ENCODE measurements at places on chromosomes 7 and 10.

- no peak for DNase-seq
Measured at GRCh38 chr10:89384474-89385340, 6.9 kb downstream of the IFIT1B start.

DNA sequence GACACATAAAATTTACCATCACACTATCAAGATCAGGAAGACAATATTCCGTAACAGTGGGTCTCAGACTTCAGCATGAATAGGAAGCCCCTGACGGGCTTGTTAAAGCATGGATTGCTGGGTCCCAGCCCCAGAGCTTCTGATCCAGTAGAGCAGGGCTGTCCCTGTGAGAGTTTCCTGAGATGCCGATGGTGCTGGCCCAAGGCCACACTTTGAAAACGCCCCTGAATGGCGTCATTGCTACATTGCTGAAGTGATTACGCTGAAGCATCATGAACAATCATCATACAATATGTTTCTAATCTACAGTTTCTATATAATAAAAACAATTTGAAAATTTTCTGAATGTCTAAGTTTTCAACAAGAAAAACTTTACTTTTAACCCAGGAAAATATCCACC, 38.0 kb upstream of the TMEM72 start:
- DNase-seq: no peak

DNA sequence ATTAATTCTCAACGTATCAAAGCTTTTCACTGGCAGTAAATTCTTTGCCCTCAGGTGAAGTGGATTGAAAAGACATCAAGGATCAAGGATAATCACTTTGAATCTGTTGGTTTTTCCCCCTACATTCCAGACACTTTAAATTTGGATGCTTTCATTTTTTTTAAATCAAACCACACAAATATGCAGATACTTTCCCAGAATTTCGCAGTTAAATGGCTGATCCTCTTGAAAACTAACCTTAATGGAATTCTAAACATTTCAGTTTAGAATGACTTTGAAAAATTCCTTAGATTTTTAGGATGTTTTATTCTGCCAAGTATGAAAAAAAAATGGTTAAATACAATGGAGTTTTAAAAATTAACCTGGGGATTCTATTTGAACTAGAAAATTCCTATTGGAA, 325.9 kb downstream of the GFRA1 start:
- no peak for DNase-seq

DNA sequence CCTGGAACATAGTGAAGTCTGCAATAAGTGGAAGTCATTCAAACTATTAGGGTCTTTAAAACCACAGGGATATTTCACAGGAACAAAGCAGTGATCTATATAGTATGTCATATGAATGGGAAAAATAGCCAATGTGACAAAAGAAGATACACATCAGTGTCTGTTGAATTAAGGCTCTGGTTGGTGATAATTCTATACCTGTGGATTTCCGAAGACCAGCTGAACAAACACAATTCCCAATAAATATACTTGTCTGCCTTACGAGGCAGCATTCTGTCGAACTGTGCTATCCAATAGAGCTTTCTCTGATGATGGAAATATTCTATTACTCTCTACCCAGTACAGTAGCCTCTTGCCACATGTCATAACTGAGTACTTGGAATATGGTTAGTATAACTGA, 55.9 kb upstream of the CAV2 start:
- DNase-seq: no peak

GRCh38 chr10:133377818-133378250, 1.2 kb upstream of the PAOX start:
- no peak for DNase-seq

GRCh38 chr10:90751107-90751997, 106.5 kb downstream of the HTR7 start:
- peak; percentile 23 for DNase-seq

DNA sequence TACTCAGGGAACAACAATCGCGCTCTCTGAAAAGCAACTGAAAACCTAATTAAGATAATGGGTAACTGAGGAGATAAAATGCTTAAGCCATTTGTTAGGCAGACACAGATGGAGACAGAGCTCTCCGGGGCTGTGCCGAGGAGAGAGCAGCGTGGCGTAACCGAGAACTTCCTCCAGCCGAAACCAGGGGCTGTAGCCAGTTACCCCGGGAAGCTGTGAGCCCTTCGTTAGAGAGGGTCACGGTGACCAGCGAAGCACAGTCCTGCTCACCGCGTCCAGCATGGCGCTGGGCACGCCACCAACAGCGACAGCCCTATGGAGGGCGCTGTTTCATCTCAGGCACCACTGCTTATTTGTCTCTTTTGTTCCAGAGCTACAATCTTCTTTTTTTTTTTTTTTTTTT, 16.1 kb downstream of the PAPOLB start:
- DNase-seq: no peak

- no peak for DNase-seq
Measured at GRCh38 chr10:59107147-59107546, 69.3 kb upstream of the PHYHIPL start.

DNA sequence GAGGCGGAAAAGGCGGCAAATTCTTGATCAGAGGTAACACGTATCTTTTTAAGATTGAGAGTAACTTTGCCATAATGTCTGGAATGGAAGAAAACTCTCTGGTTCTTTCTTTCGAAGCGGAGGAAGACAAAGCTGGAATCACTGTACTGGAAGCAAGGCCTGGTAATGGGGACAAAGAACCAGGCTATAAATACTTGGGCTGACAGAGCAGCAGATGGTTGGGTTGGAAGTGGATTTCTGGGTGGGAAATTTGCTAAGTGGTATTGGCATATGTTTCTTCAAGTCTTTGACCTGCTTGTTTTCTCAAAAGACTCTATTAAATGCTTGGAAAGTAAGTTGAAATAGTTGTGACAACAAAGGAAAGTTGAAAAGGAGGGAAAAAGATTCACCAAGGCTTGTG, 87.3 kb upstream of the SFMBT2 start:
- no peak for DNase-seq

DNA sequence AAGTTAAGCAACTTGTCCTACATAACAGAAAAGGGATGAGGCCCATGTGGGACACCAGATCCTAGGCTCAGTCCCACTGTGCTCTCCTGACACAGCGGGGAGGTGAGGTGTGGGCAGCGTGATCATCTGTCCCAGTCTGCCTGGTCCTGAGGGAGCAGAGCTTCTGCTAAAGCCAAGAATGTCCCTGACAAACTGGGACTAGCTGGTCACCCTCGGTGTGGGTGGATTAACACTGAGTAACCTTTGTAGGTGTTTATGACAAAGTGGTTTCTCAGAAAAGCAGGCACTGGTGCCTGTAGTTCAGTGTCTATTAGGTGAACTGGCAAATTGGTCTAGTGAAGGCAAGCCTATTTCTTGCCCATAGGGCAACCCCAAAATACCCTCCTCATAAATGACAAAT, 127.8 kb upstream of the HABP2 start:
- no peak for DNase-seq

DNA sequence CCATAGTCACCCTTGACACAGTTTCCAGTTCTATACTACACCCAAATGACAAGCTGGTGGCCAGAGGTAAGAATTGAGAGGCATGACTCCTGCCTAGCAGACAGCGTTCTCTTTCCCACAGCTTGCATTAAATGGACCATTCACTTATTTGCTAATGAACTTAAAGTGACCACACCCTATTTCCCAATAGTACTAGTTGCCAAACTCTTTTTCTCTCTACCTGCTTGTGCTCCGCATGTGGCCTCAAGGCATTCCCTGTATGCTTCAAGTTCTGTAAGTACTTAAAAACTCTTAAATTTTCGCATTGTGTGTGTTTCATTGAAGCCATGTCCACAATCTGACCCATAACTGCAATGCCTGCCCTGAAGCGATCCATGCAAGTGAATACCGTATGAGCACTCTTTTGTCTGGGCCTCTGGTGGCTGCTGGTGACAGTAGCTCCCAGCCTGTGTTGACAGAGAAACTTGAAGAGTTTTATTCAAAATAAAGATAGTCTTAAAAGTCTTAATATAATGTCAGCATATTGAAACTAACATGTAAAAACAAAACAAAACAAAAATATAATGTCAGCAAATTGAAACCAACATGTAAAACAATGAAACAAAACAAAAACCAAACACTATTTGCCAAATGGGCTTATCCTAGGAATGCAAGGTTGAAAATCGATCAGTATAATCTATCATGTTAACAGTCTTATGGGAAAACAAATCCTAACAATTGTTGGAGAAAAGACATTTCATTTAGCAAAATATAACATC, 73.6 kb downstream of the CCSER2 start:
- no peak for DNase-seq

GRCh38 chr7:137961200-137962177, 40.4 kb downstream of the CREB3L2 start:
- DNase-seq: no peak

GRCh38 chr10:59854571-59854970, 51.8 kb downstream of the CCDC6 start:
- DNase-seq: no peak

- no peak for DNase-seq
Measured at GRCh38 chr7:155948423-155948822, 136.2 kb upstream of the SHH start.

- no peak for DNase-seq
Measured at GRCh38 chr10:29969255-29970011, 90.0 kb downstream of the JCAD start.

- peak; percentile 71 for DNase-seq
Measured at GRCh38 chr7:56033671-56034432, 17.4 kb downstream of the PSPH start.

GRCh38 chr7:25321424-25321823, 93.1 kb upstream of the NPVF start:
- DNase-seq: no peak

DNA sequence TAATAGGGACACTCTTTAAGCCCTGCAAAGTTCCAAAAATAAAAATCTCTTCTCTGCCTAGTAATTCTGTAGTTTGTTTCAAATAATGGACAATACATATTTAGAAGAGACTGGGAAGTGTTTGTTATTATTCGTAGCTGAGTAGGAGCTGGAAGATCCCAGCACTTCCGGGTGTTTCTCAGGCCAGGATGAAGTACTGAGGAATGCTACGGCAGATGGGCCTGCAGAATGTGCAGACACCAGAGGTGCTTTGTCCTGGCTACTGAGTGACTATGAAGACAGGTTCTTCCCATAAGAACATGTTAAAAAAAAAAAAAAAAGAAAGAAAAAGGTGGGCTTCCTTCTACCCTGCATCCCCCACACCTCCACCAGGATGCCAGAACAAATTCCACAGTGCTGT, 36.1 kb downstream of the ETV1 start:
- DNase-seq: no peak

DNA sequence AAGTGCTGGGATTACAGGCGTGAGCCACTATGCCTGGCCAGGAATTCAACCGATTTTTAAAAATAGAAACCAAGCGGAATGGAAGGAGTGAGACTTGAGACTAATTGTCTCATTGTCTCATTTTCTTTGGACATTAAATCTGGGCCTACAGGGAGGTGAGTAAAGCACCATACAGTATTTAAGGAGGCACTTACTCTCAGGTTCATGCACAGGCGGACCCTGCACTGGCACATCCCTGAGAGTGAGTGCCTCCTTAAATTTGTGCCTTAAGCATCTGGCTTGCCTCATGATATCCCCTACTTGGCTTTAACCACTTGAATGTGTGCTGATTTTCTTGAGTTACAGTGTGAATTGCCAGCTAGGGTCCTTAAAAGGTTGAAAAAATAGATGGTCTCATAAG, 10.6 kb downstream of the UBE3C start:
- DNase-seq: no peak

DNA sequence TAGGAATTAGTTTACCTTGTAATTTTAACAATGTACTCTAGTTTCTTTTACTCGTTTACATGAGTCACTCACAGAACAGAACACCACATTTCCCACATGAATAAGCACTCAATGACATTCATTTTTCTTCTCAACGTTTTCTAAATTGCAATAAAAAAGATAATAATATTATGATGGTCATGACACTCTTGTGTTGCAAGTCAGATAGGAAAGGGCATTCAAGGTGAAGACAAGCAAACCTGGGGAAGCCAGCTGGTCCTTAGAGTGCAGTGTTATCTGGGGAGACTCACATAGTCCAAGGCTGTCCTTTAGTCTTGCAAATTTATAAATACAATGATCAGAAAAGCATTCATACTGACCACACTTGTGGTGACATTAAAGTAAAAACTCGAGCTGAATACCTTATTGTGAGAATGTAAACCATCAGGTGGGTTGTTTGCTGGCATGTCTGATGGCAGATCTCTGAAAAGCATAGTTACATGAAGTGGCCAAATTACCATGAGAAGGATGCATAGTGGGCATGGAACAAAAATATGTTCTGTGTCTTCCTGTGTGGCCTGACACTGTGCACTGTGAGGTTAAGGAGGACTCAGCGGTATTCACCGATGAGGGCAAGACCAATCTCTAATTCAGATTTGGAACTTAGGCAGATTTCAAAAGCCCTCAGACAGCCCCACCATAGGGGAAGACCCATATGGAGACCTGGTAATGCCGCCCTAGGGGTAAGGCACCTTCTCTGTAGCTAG, 158.9 kb upstream of the ASAH2 start:
- DNase-seq: no peak

GRCh38 chr7:146658604-146659003, 542.0 kb downstream of the CNTNAP2 start:
- no peak for DNase-seq

- DNase-seq: no peak
Measured at GRCh38 chr10:102414749-102415148, 3.8 kb downstream of the PSD start.

GRCh38 chr7:131909151-131909768, 352.8 kb upstream of the PODXL start:
- no peak for DNase-seq

- DNase-seq: no peak
Measured at GRCh38 chr7:23267357-23267756, 20.8 kb downstream of the GPNMB start.

- DNase-seq: no peak
Measured at GRCh38 chr7:143256932-143257331, 6.3 kb upstream of the GSTK1 start.

DNA sequence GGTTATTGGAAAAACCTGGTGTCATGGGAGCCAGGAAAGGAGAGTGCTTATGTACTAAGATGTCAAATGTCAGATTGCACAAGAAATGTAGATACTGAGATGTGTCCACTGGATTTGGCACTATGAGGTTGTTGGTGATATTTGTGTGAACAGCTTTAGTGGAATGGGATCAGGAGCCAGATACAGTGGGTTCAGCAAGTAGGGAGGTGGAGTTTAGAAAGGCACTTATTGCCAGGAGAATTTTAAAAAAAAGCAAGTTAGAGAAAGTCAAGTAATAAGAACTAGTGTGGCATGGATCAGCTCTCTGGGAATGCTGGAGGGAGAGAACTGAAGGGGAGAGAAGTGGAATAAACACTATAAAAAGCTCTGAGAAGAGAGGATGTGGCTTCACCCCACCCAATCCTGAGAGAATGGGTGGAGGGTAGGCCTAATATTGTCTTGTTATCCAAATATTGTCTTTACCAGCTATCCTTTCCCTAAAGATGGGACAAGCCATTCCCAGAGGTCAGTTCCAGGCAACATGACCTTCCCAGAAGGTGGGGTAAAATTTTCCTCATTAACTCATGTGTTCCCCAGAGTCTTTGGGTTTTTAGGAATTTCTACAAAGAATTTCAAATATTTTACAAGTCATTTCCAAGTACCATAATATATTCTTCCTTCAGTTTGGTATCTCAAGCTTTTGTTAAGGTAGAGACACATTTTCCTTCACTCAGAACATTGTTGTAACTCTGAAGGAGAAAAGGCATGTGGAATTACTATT, 42.3 kb downstream of the ENTPD1 start:
- DNase-seq: no peak

- no peak for DNase-seq
Measured at GRCh38 chr10:131354380-131354779, 42.9 kb upstream of the TCERG1L start.

Data from stimulated activated CD4-positive, alpha-beta T cell treated with anti-CD3 and anti-CD28 coated beads, Interleukin-4, amount 100 ng/mL, for 4 hours (primary cell).